NCI-H774 (cell line): ENCODE measurements at places on chromosomes 2 and 18.

- DNase-seq: no peak
These were observed 22.0 kb downstream of the EFHD1 start for GRCh38 chr2:232655392-232655791.

DNA sequence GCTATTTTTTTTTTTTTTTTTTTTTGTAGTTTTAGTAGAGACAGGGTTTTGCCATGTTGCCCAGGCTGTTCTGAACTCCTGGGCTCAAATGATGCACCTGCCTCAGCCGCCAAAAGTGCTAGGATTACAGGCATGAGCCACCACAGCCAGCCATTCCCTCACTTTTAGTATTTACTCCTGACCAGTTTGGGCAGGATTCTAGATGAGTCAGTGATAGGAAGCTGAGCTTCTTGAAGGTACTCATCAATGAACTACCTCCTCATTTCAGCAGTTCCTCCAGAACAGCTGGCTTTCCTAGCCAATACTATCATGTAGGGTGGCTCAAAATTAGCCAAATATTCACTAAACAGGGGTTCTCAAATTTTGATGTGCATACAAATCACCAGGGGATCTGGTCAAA is 57.2 kb downstream of the CYBRD1 start:
- DNase-seq: no peak

- no peak for DNase-seq
These were observed 20.1 kb upstream of the ALPI start for GRCh38 chr2:232435805-232436204.

DNA sequence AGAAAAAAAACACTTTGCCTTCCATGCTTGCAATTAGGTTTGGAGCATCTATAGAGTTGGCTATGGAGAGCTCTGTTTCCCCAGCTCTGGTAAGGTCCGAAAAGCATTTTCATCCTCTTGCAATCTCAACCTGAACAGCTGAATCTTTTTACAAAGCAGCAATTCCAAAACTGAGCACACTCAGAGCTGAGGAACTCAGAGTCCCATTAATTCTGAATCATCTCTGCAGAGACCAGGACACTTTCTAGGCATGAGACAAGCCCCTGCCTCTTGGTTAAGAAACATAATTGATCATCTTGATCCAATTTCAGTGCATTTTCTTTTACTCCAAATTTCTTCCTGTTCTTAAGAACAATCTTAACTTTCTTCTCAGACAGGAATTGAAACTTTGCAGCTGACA is 4.2 kb downstream of the CNGA3 start:
- DNase-seq: no peak

DNA sequence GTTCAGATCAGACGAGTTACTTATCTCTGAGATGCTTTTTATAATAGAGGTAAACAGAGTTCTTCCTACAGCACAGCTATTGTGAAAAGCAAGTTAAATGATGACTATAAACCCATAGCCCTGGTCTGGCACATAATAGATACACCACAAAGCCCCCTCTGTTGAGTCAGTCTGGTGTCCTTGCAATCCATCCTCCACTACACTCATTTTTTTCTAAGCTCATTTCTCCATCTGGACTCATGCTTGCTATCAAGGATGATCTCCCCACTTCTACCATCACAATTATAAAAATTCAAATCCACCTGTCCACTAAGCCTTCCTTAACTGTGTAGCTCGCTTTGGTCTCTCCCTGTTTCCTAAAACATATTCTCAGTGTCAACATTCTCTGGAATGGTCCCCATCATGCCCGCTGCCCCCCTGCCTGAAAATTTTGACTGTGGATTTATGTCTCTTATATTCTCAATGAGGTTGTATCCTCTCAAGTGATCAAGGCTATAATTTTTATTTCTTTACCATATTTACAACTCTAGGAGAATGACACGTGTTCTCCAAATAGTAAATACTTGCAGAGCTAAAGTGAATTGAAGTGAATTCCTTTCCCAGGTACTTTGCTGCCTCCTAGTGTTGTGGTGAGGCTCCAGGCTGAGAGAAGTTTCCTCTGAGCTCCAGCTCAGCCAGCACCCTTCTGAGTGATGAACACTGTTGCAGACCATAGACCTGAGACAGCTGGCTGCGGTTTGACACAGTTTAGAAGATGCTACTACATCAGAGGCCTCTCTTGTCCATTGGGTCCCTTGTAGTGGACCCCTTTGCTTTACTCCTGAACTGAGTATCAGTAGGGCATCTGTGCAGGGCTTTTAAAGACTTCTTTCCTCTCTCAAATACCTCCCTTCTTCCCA is 108.7 kb downstream of the DPP10 start:
- DNase-seq: peak; percentile 45

GRCh38 chr2:236935083-236935482 is 150.6 kb upstream of the COPS8 start:
- no peak for DNase-seq

GRCh38 chr2:37615804-37616676 is 55.4 kb downstream of the CDC42EP3 start:
- no peak for DNase-seq

DNA sequence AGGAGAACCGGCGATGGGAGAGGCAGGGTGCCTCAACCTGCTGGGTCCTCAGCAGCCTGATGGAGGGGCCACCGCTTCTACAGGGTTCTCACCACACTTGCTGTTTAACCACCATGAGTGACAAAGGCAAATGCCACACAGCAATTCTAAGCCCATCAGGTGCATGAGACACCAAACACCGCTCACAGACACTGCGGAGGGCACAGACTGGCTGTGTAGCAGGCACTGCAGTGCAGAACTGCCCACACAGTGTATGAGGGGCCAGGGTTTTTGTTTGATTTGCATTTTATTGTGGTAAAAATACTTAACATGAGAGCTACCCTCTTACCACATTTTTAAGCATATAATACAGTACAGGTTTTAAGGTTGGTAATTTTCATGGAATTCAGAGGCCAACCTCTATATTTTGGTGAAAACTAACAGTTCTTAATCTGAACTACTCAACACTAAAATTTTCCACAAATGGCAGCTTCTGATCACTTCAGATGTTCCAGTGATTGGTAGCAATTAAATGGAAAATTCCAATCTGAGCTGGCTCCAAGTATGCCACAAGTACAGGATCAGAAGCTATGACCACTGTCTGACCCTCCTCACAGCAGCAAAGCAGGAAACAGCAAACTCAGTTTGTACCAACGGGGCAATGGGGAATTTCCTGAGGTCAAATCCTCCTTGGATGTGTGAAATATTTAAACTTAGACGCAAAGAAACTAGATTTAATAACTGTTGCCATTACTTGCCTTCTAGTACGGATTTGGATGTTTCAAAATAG is 67.7 kb downstream of the FAM210A start:
- DNase-seq: no peak

DNA sequence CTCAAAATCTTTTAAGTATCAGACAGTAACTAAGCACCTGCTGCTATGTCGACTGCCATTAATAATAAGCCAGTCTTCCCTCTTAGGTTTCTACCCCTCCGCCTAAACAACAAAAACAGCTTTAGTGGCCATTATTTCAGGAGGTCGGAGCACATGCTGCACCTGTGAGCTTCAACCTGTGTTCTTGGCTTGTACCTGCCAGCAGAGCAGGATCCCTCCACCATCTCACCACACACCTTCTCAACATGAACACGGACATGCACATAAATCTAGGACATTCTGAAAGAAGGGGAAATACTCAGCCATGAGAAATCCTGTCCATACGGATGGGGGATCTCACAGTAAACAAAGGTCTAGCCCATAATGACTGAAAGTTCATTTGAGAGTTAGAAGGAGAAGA is 3.7 kb downstream of the CYB5A start:
- peak; percentile 30 for DNase-seq

DNA sequence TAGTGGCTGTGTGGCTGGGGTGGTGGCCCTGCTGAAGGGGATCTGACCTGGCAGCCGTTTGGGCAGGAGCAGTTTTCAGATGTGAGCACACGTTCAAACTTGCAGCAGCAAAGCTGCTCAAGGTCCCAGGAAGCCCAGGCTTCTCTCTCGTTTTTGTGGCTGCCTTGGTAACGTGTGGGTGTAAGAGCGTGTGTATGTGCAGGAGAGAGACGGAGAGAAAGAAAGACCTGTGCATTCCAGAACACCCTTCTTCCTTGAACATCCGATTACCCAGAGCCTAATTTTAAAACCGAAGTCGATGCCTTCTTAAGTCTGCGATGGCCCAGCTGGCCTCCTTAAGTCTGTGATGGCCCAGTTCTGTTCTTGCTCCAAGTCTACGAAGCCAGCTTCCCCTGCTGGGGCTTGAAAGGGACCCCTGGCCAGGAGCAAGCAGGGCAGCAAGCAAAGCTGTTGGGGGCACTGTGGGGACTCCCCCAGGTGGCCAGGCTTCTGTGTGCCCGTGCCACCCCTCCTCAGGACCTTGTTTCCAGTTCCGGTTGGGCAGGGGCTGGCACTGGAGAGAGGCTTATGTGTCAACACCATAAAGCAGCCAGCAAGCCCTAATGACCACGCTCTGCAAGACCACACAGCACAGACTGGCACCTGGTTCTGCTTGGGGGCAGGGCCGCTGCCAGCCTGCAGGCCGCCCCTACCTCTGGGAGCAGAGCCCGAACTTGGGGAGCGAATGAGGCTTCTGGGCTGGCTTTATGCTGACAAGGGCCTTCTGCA is 55.8 kb upstream of the ALPP start:
- no peak for DNase-seq

DNA sequence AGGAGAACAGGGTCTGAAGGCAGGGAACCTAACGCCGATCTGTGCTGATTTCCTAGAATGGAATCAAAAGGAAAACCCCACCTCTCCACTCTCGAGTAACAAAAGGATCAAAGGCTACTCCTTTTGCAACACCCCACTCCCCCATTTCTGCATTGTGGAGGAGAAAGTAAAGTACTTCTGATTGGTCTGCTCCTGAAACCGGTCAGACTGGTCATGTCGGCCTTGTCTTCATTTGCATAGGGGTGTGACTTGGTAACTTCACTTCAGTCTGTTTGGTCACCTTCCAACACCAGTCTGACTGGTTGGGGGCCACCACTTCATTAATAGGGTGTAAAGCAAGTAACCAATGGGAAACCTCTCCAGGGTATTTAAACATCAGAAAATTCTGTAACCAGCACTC is 771.9 kb downstream of the ERBB4 start:
- no peak for DNase-seq

DNA sequence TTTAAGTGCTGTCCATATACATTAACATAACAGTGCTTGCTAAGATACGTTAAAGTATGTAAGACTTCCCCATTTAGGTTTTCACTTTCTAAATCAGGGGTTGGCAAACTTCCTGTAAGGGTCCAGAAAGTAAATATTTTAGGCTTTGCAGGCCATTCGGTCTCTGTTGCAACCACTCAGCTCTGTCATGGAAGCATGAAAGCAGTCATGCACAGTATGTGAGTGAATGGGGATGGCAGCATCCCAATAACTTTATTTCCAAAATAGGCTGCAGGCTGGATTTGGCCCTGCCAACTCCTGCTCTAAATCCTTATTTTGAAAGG is 128.7 kb downstream of the PLA2R1 start:
- no peak for DNase-seq
